ENCODE measurements at places on chromosomes 2 and 18. TPM values are rescaled to one million over a fixed set of nuclear protein-coding genes. Genes with fewer than 3 reads are reported as not detected.

- DNase-seq: no peak
Observed at GRCh38 chr2:57185568-57185967, 861.0 kb upstream of the VRK2 start.

The ATP8B1 gene
- total RNA-seq: 5.9 TPM

The ELOA2 gene
- total RNA-seq: not detected

DNA sequence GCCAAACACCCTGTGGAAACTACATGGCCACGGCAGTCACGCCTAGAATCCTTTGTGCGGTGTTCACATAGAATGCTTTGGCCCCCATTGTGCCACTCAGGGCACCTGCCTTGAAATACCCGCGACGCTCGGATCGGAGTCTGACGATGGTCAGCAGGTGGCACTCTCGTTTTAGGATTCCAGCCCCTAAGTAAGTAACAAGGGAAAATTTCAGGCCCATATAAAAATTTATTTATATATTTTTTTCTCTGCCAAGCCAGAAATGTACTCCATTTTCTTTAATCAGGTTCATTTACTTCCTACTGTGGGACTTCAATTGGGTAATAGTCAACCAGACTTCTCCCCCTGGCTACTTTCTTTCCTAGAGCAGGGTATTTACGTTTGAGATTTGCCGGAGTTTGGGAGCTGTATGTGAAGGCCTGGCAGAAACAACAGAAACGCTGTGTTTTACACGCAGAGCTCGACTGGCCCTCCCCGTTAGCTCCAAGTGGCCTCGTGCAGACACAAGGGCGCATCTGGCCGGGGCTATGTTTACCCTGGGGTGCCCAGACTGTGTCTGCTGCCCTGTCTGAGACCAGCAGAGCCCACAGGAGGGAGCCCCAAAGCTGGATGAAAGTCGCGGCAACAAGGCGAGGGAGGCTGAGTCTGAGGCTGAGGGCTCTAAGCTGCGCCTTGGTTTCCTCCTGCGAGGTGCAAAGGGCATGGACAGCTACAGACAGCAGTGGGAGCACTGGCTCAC, 41.6 kb downstream of the LRRC30 start:
- peak; percentile 77 for DNase-seq

The CCDC74B gene
- 0.38 TPM for total RNA-seq

The SCN3A gene
- total RNA-seq: 0.89 TPM

Data from Right ventricle myocardium superior (tissue), 1 donor.